ENCODE measurements at places on chromosomes 13 and 19.

DNA sequence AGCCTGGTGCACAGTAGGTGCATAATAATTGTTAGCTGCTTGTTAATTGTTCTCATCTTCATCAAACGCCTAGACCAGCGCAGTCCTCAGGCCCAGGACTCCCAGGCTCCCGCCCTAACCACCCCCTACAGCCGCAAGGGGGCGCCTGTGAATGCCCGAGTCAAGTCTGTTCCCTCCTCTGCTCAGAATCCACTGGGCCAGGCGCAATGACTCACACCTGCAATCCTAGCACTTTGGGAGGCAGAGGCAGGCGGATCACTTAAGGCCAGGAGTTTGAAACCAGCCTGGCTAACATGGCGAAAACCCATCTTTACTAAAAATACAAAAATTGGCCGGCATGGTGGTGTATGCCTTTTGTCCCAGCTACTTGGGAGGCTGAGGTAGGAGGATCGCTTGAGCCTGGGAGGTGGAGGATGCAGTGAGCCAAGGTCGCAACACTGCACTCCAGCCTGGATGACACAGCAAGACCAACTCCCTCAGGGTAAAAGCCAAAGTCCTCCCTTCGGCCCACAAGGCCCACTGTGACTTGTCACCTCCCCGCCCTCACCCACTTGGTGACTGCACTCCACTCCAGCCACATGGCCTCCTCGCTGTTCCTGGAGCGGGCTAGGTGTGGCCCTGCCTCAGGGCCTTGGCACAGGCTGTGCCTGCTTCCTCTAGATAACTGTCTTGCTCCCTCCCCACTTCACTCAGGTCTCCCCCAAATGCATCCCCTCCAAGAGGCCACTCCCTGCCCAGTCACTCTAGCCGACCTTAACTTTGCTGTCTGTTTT lies 9.1 kb downstream of the ZNF653 start:
- DNase-seq: no peak

- no peak for DNase-seq
These were observed 23.8 kb upstream of the VSTM2B start for GRCh38 chr19:29501816-29502580.

DNA sequence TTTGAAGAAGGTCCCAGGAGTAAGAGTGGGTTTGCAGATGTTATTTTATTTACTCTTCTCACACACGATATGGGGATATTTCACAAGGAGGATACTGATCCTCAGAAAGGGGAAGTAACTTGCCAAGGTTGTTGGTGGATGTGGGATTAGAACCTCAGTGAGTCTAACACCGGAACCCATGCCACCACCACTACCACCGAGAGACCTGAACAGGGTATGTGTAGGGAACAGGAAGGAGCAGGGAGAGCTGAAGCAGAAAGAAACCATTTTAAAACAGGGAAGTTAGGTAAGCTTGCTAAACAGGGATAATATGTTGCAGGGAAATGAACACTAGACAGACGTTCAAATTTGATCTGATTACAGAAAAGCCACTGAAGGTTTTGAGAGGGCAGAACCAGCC lies 11.6 kb upstream of the CEACAM3 start:
- no peak for DNase-seq

DNA sequence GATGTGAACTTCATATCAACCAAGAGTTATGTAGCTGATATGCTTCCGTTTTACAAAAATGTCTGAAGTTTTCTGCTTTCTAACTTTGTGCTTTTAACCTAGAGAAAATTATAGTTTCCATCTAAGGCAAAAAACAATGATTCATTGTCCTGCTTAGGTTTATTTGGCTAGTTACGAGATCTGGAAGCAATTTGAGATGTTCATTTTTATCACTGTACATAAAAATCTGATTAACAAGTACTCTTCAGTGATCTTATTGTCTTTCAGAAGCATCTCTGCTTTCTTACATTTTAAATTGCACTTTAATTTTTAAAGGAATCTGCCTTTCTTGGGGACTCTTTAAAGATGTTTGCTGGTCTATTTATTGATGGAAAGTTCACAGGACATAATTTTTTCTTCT lies 188.1 kb downstream of the RFC3 start:
- DNase-seq: no peak

- no peak for DNase-seq
These were observed 4.8 kb downstream of the EMP3 start for GRCh38 chr19:48330012-48330681.

DNA sequence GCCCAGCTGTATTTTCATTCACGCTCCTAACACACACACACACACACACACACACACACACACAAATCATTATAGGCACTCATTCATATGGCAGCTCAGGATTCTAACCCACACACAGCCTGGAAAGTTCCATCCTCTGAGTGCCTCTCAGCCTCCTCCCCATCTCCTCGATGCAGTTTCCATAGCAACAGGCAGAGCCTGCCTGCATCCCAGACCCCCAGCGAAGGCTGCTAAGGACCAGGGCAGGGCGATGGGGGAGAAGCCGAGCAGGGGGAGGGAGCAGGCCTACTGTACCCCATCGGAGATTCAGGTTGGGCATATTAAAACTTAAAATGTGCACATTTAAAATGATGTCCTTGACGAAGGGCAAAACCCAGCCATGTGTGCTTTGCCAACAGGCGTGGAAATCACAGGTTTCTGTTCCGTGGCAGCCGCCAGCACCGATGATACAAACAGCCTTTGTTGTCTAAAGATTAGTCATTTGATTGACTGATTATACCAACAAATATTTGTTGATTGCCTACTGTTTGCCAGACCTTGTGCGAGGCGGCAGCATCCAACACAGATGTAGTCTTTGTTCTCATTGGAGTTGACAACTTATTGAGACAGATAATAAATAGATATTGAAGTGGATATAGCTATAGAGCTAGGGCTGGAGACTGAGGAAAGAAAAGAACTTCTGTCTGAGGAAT lies 43.8 kb upstream of the USP29 start:
- peak; percentile 44 for DNase-seq

DNA sequence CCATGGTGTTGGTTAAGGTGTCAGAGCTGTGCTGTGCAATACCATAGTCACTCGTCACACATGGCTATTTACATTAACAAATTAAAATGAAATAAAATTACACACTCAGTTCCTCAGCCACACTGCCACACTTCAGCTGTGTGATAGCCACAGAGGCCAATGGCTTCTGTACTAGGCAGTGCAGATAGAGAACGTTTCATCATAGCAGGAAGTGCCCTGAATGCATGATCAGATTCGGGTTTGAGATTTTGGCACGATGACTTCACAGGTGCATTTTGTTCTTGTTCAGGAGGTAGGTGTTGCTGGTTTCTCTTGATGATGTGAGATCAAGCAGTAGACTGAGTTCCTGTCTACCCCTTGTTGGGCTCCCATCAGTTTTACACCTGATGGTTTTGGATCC lies 6.5 kb downstream of the ARMC6 start:
- no peak for DNase-seq

GRCh38 chr13:24159357-24159756 lies 1.2 kb upstream of the SPATA13 start:
- DNase-seq: no peak

- DNase-seq: no peak
These were observed 48.1 kb upstream of the FARP1 start for GRCh38 chr13:98094678-98095266.

DNA sequence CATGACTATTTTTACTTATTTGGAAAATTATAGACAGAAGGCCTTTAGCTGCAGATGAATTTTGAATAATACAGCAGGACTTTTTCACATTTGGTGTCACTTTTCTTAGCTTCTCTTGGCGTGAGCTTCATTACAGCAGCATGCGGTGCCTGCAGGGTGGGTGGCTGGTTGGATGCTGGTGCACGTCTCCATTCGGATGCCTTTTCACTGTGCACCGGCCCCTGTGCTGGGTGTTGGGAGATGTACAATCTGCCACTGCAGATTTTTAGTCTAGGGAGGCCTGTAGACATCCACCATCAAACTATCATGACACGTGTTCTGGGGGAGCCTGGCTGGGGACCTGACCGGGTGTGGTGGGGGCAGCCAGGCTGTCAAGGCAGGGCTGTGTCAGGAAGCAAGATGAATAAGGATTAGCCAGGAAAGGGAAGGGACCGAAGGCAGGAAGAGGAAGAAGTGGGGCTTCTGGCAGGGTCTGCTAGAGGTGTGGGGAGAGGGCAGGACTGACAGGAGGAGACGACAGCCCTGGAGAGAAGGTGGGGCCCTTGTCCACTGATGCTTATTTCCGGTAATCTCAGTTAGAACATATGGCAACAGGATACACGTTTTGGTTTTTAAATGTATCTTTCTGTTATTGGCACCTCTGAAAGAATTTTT lies 88.8 kb downstream of the ARHGEF7 start:
- DNase-seq: no peak

DNA sequence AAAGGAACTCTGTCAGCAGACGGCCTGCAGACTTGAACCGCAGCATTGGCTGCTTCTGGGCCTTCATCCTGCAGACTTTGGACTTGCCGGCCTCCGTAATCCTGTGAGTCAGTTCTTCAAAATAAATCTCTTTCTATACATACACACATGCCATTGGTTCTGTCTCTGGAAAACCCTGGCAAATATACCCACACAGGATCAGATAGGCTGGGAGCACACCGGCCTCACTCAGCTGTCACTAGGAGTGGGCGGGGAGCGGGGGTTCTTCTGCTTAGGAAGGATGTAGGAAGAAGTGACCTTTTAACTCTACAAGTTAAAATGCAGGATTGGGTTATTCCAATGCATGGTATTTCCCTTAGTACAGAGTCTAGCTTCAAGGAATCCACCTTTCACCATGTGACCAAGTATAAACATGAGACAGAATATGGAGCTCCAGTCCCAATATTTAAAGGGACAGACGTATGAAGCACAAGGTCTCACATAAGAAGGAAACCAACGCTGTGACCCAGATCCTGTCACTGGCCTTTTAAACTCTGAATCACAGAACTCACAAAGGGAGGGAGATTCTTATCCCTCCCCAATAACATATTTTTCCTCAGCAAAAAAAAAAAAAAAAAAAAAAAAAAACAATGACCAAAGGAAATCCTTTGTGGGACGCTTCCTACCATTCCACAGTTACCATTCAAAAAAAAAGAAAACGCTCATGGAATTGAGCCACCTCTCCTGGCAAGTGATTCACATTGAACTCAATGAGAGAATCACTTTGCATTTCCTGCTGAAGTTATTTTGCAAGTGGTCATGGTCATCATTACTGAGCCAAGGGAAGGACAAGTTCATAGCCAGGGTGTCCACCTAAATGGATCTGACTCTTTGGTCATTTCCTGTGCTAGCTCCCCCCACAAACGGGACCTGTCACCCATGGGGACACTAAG lies 352.9 kb downstream of the FOXO1 start:
- no peak for DNase-seq

DNA sequence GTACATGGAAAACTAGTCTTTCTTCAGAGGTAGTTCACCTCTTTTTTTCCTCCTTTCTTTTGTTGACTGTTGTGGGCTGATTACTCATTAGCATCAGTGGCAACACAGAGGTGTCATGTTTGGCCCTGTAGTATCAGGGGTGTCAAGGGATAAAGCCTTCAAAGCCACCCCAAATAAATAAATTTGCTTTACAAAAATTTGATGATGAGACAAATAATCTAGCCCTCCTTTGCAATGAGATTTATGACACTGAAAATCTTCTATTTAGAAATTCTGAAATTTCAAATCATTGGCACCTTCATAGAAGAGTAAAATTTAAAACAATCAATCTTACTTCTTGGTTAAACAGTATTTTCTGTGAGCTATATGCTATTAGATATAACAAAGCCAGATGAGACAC lies 1.9 kb downstream of the LACC1 start:
- DNase-seq: no peak

GRCh38 chr13:50077431-50077830 lies 62.2 kb downstream of the KCNRG start:
- no peak for DNase-seq

DNA sequence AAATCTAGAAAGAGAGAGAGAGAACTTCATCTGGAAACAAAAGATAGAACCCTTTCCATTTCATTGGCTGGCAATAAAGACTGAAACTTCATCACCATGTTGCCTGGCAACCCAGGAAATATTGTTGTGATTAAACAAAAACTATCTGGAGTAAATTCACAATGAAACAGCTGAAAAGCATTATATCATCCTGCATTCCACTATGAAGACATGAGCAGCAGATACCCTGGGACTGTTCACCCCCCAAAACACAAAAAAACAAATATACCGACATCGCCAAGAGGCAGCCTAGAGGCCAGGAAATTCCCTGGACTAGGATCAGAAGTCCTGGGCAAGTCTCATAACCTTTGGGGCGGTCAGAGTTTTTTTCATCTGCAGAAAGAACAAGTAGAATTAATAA lies 158.3 kb downstream of the FOXO1 start:
- no peak for DNase-seq

DNA sequence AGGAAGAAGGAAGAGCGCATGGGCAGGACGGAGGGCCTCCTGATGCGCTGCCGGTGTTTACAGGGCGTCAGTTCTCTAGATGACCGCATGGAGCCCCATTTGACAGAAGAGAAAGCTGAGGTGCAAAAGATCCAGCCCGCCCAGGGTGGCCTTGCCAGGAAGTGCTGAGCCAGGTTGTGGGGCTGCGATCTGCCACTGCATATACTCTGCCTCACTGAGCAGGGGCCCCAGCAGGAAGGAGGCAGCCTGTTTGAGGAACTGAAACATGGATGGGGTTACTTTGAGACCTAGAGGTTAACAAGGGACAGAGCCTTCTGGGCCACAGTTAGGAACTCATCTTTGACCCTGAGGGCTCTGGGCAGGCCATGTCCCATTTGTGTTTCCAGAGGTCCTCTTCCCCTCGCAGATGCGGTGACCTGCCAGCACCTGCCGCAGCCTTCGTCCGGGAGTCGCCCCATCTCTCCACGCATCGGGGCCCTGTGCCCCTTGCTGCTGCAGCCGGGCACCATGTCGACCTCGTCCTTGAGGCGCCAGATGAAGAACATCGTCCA lies 3.2 kb downstream of the EPN1 start:
- no peak for DNase-seq

DNA sequence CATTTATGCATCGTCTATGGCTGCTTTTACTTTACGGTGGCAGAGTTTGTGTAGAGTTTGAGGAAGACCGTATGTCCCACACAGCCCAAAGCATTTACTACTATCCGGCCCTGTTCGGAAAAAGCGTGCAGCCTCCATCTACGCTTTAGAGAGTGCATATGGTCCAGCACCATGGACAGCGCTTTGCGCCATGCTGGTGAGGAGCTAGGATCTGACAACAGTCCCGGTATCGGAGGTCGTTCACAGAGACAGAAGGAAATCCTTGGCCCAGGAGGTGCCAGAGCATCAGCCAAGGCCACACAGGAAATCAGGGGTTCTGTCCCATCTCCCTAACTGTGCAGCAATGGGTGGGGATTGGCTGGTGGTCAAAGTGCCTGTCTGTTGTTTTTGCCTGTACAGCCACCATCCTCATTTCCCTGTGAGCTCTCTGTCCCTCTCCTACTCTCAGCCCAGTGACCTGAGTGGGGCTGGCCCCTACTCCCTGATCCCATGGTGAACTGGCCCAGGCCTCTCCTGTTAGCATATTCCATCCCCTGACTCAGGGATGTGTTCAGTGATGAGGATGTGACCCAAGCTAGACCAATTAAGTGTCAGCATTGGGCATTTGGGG lies 16.2 kb upstream of the PRODH2 start:
- no peak for DNase-seq

DNA sequence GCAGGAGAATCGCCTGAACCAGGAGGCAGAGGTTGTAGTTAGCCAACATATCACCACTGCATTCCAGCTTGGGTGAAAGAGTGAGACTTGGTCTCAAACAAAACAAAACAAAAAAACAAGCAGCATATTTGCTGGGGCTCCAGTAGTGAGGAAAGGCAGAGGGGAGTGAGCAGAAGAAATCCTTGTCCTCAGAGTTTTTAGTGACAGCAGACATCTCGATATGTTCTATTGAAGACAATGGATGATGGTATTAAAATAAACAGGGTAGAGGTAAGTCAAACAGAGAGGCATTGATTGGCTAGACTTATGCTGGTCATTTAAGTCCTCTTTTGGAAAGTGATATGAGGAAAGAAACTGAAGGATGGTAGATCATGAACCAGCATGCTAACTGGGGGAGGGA lies 19.0 kb downstream of the NLRP7 start:
- DNase-seq: no peak

Data from LNCaP clone FGC (cell line).